ENCODE measurements at places on chromosomes 1 and 21. TPM values are rescaled to one million over a fixed set of nuclear protein-coding genes. Genes with fewer than 3 reads are reported as not detected.

- no peaks in the 10 kb centered on the region for H3K27me3 ChIP-seq
- peaks cover 15% of the 10 kb centered on the region for H3K36me3 ChIP-seq
- no peak overlapping the region for H3K4me3 ChIP-seq
- no peak for DNase-seq
- H3K27ac ChIP-seq = no peak overlapping the region
These were observed 13.2 kb downstream of the SLX9 start for GRCh38 chr21:44952929-44953627.

- no peaks in the 10 kb centered on the region for H3K4me1 ChIP-seq
- H3K27ac ChIP-seq = no peak overlapping the region
- H3K4me3 ChIP-seq = no peak overlapping the region
- no peak for DNase-seq
- H3K27me3 ChIP-seq = no peaks in the 10 kb centered on the region
These were observed 43.9 kb upstream of the TACSTD2 start for GRCh38 chr1:58620926-58621325.

GRCh38 chr1:150626150-150626549 is 3.3 kb downstream of the ENSA start:
- H3K27me3 ChIP-seq = no peaks in the 10 kb centered on the region
- H3K4me1 ChIP-seq = peaks cover 22% of the 10 kb centered on the region
- H3K4me3 ChIP-seq = no peak overlapping the region
- H3K36me3 ChIP-seq = peaks cover 48% of the 10 kb centered on the region
- H3K27ac ChIP-seq = no peak overlapping the region
- no peak for DNase-seq

DNA sequence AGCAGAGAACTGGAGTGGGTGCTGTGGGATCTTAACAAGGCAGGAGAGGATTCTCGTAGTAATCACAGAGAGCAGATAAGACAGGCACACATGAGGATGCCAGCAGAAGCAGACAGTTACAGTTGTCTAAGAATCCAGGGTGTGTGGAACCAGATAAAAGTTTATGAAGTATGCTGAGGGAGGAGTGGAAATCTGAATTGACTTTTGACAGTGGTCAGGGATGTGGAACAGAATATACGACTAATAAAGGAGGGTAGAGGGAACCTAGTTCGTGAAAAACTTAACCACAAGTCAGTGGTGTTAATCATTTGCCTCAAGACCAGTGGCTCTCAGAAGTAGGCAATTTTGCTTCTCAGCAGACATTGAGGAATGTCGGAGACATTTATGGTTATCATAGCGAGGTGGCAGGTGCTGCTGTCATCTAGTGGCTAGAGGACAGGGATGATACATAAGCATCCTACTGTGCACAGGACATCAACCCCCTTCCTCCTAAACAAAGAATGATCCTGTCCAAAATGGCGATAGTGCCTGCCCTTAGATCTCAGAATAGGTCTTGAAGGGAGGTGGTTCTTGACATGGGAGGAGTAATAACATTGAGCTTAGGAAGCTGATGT is 3.0 kb downstream of the LRRC8D start:
- H3K27ac ChIP-seq = no peak overlapping the region
- no peaks in the 10 kb centered on the region for H3K36me3 ChIP-seq
- no peaks in the 10 kb centered on the region for H3K27me3 ChIP-seq
- no peak for DNase-seq
- no peak overlapping the region for H3K4me3 ChIP-seq

GRCh38 chr1:100053119-100053518 is 79.6 kb downstream of the SASS6 start:
- no peak overlapping the region for H3K4me3 ChIP-seq
- no peaks in the 10 kb centered on the region for H3K27me3 ChIP-seq
- peaks cover 9% of the 10 kb centered on the region for H3K4me1 ChIP-seq

DNA sequence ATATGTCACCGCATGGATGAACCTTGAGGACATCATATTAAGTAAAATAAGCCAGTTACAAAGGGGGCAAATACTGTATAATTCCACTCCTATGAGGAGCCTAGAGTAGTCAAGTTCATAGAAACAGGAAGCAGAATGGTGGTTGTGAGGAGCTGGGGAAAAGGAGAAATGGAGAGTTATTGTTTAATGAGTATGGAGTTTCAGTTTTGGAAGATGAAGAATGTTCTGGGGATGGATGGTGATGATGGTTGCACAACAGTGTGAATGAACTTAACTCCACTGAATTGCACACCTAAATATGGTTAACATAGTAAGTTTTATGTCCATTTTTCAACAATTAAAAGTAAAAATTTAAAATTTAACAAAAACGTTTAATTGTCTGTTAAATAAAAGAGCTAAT is 220.9 kb upstream of the JUN start:
- no peak overlapping the region for H3K27ac ChIP-seq
- DNase-seq = no peak
- H3K36me3 ChIP-seq = no peaks in the 10 kb centered on the region
- no peaks in the 10 kb centered on the region for H3K27me3 ChIP-seq

DNA sequence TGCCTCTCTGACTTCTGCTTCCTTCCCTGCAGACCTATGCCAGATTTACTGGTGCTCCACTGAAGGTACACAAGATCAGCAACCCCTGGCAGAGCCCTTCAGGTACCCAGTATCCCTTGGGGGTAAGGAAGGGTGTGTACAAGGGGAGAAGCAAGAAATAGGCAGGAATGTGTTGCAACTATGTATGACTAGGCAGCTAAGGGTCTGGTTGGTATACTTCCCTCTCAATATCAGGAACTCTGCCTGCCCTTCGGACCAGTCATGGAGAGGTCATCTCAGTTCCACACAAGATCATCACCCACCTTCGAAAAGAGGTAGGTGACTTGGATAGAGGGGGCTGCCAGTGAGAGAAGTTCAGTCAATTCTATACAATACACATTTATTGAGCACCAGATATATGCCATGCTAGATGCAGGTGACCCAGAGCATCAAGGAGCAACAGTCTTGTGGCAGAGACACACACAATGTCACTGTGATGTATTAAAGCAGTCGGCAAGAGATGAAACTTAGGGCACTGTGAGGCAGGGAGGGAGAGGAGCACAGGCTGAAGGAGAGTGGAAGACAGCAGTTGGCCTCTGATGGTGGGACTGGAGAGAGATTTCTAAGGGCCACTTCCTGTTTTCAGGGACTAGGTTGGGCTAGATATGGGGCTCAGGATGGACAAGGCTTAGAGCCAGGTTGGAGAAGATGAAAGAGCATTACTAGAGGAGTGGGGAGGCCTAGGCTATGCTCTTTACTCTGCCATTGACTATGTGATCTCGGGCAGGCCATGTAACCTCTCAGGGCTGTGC is 2.0 kb downstream of the MTX1 start:
- no peak overlapping the region for H3K4me3 ChIP-seq
- H3K27me3 ChIP-seq = no peaks in the 10 kb centered on the region
- no peak overlapping the region for H3K27ac ChIP-seq
- H3K4me1 ChIP-seq = peaks cover 28% of the 10 kb centered on the region
- H3K36me3 ChIP-seq = peaks cover 4% of the 10 kb centered on the region

DNA sequence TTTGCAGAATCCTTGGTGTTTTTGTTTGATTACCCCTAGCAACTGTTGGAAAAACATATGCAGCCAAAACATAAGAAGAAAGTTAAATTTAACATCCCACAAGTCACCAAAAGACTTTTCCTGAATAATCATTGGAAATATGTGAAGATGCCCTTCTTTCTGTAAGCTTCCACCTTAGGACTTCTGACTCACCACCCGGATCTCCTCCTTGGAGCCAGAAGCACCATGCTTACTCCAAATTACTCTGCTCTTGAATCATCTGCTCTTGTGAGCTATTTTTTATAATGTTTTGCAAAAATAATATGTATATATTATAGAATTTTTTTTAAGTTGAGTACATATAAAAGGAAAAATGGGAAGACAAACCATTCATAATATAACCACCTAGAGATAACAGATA is 391.7 kb downstream of the KCTD3 start:
- no peaks in the 10 kb centered on the region for H3K4me1 ChIP-seq
- H3K27me3 ChIP-seq = no peaks in the 10 kb centered on the region
- H3K4me3 ChIP-seq = no peak overlapping the region
- no peak overlapping the region for H3K27ac ChIP-seq

Gene GIPC2
- 0.39 TPM for polyA plus RNA-seq

Gene WNT9A
- polyA plus RNA-seq = not detected

Gene ARHGEF16
- not detected for polyA plus RNA-seq

Gene GBP7
- not detected for polyA plus RNA-seq

Gene GJA9
- not detected for polyA plus RNA-seq

Data from CD4-positive, CD25-positive, alpha-beta regulatory T cell (primary cell).